ENCODE measurements at places on chromosomes 7 and 10.

DNA sequence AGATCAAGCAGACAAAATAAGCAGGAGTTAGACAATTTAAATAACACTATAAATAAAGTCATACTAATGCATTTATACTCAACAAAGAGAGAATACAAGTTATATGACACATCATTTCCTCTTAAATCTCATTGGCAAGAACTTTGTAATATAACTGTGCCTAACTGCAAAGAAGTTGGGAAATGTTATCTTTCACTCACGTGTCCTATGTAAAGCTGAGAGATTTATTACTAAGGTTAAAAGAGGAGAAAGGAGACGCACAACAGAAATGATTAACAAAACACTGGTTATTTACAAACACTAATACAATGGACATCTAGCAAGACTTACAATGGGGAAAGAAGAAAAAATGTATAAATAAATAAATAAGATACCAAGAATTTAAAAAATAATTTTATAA is 12.7 kb upstream of the TMEM273 start:
- no peak for DNase-seq

DNA sequence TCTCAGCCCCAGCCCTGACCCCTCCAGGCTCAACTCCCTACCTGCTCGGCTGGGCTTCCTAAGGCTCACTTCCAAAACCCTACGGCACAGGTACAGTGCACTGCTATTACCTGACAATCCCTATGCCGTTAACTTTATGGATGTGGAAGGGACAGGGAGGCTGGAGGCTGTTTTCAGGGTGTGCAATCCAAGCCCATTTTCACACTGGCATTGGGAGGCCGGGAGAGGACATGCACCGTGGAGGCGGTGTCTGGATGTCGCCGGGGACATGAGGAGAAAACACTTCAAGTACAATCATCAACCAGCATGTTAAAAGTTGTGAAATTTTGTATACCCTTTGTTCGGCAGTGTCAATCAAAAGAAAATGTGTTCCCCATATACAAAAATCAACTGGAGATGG is 80.1 kb downstream of the MAD1L1 start:
- no peak for DNase-seq

GRCh38 chr10:115831016-115831415 is 442.0 kb downstream of the GFRA1 start:
- no peak for DNase-seq

- no peak for DNase-seq
Measured at GRCh38 chr10:60444494-60445064, 54.9 kb upstream of the ANK3 start.

- no peak for DNase-seq
Measured at GRCh38 chr7:155996718-155997280, 184.5 kb upstream of the SHH start.

Measured in RPMI8226 (cell line).